ENCODE measurements at places on chromosomes 12 and 14.

GRCh38 chr14:55898938-55899337, 219.3 kb upstream of the PELI2 start:
- no peak for DNase-seq

DNA sequence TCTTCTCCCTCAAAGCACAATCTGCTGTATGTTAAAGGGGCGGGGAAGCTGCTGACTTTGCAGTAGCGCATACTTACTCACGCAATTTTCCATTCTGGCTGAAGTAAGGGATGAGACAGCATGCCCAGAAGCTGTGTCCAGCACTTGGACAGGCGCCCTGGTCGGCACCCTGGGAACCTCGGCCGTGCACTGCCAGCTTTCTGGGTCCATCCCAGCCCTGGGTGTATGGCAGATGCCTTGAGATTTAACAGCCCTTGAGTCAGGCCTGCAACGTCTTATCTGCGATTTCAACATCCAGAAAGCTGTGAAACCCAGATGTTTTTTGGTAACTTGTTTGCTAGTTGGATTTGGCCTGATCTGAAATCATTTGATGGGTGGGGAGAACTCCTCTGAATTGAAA, 16.1 kb downstream of the EML1 start:
- peak; percentile 19 for DNase-seq

GRCh38 chr14:69328765-69329164, 68.8 kb downstream of the GALNT16 start:
- DNase-seq: no peak

DNA sequence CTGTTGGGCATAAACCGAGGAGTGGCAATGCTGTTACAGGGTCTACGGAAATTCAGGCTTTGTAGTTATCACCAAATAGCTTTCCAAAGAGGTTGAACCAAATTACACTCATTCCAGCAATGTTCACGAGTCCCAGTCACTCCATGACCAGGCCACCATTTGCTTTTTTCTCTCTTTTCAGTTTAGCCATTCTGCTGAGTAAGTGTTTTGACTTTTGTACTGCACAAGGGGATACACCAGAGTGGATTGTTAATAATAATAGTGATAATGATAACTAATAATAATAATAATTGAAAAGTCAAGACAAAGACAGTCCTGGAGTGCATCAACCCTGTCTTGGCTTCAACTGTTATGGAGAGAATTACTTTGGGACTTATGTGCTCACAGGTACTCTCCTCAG, 343.5 kb downstream of the AACS start:
- no peak for DNase-seq

GRCh38 chr14:97361958-97362357, 564.8 kb downstream of the VRK1 start:
- no peak for DNase-seq

DNA sequence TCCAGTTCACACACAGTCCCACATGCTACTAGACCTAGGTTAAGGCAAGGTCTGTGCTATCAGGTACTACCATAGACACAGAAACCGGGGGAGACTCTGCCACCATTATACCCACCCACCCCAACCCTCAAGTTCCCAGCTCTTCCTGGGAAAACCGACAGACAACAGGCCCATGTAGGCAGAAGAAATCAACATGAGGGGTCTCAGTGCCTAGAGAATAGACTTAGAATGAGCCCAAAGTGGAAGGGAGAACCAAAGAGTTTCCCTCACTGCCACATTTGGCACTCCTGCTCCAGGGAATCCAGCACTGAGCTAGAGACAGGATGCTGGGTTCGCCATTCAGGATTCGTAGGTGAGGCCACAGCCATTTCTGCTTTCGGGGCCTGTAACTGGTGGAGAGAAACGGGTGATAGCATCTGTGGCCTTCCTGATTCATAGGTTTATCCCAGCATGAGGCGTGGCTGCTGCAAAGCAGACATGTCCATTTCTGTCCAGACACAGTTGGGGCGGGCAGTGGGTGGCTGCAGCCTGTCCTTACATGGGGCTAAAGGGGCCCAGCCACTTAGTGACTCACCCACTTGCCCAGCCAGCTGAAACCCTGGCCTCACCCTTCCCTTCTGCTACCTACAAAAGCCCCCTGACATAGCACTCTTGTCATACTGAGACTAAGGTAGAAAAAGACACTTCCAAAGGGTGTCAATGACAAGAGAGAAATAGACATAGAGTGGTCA, 69.4 kb downstream of the IRF2BPL start:
- DNase-seq: no peak

GRCh38 chr12:81573228-81573627, 185.9 kb downstream of the PPFIA2 start:
- no peak for DNase-seq

- no peak for DNase-seq
Observed at GRCh38 chr12:83210933-83211332, 524.2 kb downstream of the TMTC2 start.

GRCh38 chr12:121748571-121749265, 36.2 kb downstream of the TMEM120B start:
- DNase-seq: no peak

- DNase-seq: no peak
Observed at GRCh38 chr14:75441728-75442127, 13.9 kb downstream of the JDP2 start.

Measured in LNCaP clone FGC (cell line).